DMS 273 treated with DMSO at 0.1 percent for 48 hours (cell line): ENCODE measurements at places on chromosomes 3 and 15.
A peak's percentile ranks its signal among the peaks of the same experiment; 100 is the strongest.

DNA sequence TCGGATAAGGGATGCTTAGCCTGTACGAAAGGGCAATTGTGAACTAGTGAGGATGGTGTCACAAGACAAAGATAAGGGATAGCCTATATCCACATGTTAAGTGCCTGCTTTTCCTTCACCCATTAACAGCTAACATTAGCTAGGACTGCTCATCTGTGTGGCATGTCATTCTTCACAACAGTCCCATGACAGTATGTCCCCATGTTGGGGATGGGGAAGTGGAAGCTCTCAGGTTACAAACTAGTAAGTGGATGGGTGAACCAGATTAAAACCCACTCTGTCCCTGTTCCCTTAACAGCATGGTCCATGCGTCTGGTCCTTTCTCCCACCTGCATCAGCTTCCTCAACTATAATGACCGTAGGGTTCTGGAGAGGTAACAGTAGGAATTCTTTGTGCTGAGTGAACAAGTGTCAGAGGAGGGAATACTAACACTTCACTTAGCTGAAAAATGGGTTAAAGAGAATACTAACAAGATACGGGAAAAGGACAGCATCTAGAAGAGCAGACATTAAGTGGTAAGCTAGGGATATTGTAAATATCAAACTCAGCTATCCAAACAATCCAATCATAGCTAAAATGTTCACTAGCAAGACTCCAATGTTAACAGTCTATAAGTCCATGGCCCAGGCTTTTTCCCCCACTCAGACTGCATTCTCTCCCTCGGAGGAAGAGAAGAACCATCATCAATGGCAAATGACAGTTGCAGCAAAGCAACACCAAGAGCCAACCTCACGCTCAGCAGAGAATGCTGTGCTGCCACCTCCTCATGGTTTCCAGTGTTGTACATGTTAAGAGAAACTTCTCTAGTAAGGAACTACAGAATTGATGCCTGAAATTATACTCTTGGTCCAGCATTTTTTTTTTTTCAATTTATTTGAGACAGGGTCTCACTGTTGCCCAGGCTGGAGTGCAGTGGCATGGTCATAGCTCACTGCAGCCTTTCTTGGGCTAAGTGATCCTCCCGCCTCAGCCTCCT is 5.0 kb downstream of the RPLP1 start:
- DNase-seq, result no peak

GRCh38 chr3:124584552-124585391 is 145.5 kb upstream of the UMPS start:
- DNase-seq, result peak; percentile 26

DNA sequence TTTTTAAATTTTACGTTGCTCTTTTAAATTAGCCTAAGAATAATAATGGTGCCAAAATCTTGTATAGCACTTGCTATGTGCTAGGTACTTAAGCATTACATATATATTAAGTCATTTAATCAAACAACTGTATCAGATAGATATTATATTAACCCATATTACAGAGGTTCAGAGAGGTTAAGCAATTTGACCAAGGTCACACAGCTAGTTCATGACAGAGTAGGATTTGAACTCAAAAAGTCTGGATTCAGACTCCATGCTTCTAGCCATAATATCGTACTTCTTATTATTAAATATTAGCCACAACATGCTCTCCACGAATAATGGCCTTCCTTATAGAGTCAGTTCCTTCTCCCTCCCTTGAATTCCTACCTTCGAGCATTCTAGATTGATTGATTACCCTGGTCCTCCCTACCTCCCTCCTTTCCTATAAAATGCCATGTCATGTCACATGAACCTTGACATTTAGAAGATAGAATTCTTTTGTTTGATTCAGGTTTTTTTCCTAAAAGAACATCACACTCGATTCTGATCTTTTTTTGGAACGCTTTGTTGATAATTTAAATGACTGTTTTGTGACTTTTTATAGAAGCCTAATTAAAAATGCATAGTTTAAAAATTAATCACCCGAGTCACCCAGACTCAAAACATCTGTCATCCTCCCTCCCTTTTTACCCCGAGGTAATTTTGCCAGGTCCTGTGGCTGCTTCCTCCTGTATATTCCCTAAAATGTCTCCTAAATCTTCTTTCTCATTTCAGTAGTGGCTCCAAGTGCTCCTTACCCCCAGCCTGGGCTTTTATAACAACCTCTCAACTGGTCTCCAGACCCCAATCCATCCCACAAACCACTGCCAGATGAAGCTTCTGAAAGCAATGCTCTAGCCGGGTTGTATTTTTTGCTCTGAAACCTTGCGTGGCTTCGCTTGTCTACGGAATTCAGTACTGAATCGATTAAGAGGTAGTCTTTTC is 8.5 kb upstream of the PSMD6 start:
- peak; percentile 41 for DNase-seq

DNA sequence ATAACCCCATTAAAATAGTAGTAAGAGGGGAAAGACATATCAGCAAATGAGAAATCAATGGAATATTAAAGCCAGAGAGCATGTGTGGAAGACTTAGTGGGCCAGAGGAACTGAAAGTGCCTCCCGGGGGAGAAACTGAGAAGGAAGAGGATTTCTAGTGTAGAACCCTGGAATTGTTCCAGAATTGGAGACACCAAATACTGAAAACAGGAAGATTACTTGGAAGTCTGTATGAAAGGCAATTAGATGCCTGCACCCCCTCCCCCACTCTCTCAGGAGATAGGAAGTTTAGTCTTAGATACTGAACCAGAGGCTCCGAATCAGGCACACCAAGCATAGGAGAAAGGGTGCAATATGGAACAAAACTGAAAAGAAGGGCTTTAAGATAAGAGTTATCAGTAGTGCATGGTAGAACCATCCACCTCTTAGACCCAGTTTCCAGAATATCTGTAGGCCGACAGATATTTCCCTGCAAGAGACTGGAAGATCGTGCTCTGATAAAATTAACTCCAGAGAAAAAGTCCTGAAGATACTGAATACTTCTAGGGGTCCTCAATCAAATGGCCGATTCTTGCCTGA is 32.4 kb downstream of the KLHL18 start:
- no peak for DNase-seq

DNA sequence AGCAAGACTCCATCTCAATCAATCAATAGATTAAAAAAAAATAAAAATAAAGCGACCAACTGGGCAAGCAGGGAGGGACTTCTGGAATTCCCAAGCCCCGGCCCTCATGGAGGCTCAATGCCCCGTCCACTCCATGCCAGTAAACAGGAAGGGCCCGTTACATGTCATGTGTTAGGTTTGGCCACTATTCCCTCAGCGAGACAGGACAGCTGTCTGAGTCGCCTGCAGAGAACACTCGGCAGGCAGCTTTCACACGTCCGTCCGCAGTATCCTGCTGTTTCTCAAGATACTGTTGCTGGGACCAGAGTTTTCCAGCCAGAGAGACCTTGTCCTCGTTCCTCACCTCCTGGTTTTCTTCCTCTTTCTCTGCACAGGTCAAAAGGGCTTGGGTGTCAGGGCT is 18.0 kb downstream of the TMEM44 start:
- DNase-seq, result no peak

DNA sequence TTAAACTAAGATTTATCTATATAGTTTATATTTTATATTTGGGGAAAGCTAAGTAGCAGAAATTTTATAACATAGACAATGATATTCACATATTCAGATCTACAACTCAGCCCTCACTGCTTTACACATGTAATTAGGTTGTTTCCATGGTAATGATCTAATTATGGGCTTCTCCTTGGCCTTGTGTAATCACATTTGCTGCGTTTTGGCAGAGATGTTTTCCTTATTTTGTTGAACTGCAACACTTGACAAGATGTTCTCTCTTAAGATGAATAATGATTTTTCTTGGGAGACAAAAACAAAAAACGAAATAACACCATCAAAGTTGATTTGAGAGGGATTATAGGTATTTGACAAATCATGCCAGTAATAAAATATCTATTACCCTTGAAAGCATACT is 635.6 kb upstream of the TBL1XR1 start:
- DNase-seq, result no peak

- DNase-seq, result no peak
Observed at GRCh38 chr15:72796515-72797337, 13.2 kb upstream of the ADPGK start.

DNA sequence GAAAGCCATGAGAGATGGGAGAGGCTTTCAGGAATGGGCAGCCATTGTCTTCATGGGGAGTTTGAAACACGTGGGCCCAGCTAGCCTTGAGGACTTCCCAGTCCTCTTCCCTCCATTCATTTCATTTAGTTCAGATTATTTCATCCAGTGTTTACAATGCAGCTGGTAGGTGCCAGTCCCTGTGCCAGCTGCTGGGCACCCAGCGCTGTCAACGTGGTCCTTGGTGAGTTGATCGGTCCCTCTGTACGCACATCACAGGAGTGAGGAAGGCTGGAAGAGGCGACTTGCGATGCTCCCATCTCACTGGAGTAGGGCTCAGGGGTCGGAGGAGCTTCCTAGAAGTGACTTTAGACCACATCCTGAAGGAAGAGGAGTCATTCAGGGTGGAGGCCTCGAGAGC is 206.4 kb upstream of the BHLHE40 start:
- no peak for DNase-seq

- DNase-seq, result no peak
Observed at GRCh38 chr3:8607234-8608040, 37.2 kb downstream of the SSUH2 start.

DNA sequence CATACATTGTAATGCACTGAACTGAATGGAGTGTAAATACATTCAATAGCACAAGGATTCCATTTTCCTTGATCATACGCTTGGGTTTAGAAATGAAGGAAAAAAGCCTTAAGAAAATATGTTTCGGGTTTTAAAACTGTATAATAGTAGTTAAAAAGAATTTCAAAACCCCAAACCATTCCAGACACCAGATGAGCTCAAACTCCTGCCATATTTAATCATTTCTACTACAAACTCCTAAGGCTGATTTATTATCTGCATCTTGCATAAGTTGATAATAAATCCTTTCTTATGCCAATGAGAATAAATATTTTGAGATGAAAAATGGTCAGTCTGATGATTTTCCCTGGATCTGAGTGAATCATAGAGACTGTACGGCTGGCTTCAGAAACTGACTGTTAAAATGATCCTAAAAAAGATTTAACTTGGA is 51.0 kb downstream of the NR1D2 start:
- DNase-seq, result no peak

GRCh38 chr3:72065872-72066641 is 281.1 kb upstream of the PROK2 start:
- no peak for DNase-seq

DNA sequence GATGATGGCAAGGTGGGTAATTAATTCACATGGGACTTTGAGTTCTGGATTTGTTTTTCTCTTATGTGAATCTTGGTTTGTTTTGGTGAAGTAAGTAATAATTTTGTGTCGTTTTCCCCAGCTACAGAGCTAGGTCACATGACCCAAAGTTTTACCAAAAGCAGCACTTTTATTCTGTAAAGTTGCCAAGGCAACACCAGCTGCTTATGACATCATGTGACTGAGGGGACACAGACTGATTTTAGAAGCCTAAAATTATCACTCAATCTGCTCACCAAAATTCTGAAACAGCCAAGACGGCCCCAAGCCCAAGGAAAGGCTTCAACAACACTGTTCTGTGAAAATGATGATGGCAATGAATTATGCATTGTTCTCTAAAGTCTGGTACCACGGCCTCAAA is 63.9 kb downstream of the MEX3B start:
- no peak for DNase-seq

GRCh38 chr3:107426223-107426622 is 49.0 kb downstream of the CCDC54 start:
- DNase-seq, result no peak

DNA sequence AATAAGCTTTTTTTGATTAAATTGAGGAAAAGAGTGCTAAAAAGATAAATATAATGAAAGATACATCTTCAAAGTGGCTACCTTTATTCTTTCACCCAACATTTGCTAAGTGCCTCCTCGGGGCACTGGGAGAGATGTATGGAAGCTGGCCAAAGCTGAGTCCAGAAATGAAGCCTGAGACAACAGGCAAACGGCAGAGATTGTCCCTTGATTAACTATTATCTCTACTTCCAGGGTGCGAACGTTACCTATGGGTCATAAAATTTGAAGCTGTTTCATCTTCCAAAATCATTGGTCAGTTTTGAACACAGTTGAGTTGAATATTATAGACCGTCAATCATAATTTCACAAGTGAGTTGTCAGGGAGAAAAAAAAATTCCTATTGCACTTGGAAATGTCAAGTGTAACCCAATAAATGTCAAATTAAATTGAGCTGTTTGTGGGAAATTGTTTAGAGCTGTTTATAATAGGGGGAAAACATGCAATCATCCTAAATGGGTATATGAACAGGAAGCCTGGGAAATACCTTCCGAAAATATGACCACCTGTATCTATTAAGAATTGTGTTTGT is 73.9 kb downstream of the SUCLG2 start:
- DNase-seq, result no peak

DNA sequence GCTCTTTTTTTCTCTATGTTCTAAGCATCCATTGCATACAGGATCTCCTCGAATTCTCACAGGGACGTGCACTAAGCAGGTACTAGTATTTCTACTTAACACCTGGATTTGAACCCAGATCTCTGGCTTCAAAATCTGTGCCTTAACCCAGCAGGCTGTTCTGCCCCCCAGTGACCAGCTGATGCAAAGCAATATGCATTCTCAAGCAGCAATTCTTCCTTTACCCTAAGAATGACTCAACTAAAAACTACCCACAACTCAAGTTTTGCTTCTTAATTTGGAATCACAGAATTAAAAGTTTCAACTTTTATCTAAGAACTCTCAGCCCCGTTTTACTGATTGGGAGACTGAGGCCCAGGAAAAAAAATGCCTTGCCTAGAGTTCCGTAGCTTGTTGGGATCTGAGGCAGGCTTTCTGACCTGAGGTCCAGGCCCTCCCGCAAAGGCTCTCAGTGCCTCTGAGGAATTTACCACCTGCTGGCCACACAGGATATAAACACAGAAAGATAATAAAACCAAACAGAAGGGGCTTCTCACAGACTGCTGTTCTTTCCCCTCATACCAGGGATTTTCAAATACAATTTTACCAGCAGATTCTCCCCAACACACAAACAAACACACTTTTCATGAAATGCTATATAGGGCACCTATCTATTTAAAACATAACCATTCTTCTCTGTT is 115.4 kb upstream of the RAD18 start:
- no peak for DNase-seq

GRCh38 chr15:65921780-65922179 is 52.5 kb downstream of the RAB11A start:
- no peak for DNase-seq

- no peak for DNase-seq
Observed at GRCh38 chr3:56951366-56951765, 109.1 kb upstream of the SPATA12 start.
